ENCODE measurements at places on chromosomes 5 and 9.

DNA sequence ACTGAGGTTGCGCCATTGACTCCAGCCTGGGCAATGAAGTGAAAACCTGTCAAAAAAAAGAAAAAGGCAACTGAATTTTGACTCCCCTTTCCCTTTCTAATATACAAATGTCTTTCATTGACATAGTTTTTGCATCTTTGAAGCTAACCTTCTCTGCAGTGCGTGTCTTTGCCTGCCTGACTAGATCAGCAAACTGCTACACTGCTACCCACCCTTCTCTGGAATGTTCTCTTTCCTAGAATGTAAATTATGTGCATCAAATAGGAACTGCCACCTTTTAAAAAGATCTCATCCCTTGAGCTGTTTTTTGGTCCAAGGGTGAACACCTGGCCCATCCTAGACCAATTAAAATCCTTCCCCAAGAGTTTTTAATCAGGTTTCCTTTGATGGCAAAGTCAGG lies 127.6 kb downstream of the SLC28A3 start:
- no peak overlapping the region for H3K27ac ChIP-seq
- H3K4me1 ChIP-seq, result no peaks in the 10 kb centered on the region
- H3K4me3 ChIP-seq, result no peak overlapping the region
- H3K27me3 ChIP-seq, result 0 out of 2 replicates have a peak, but pooled peaks cover 3% of the 10 kb centered on the region
- DNase-seq, result no peak

DNA sequence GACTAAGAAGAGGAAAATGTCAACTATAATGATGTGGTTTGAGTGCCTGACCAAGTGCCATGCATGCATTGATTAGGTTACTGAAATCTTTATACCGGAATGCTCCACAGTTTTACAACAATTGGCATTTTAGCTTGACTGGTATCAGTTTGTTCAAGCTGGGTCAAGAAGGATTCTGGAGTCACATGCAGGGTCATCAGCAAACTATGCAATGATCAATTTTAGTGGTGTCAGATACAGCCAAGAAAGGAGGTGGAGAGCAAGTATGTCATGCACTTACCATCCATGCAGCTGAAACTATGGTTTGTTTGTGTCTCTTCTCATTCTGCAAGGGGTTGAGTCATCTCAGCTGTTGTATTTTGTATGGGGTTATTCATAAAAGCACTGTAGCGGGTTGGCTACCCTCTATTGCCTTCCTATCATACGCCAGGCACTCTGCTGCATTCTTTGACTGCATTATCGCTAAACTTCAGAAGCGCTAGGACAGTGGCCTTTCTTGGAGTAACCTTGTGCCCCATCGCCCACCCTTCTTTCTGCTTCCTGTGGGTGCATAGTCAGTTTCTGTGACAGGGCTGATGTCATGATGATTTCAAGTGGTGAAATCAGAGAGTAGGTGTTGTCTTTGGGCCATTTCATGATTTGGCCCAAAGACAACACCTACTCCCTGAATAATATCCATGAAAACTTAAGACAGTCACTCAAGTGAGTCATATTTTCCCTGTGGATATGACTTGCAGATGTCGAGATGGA lies 145.4 kb downstream of the MTX3 start:
- no peak overlapping the region for H3K27ac ChIP-seq
- H3K27me3 ChIP-seq, result no peaks in the 10 kb centered on the region
- no peaks in the 10 kb centered on the region for H3K36me3 ChIP-seq
- H3K4me3 ChIP-seq, result no peak overlapping the region

DNA sequence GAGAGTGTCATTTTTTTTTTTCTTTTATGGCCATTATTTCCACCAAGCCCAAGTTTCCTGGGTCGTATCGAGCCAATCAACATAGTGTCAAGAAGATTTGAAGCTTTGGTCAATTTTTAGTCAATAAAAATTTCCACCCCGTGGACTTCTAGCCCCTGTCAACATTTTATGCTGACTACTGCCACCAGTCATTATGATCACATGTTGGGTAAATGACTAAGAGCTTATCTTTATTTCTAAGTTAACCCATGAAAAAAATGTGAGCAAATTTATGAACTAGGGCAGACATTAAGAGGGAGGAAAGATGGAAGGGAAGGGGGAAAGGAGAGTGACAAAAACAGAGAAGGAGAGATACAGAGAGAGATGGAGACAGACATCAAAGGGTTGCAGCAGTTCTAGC lies 143.5 kb upstream of the ALDH1B1 start:
- H3K27me3 ChIP-seq, result peaks cover 40% of the 10 kb centered on the region
- no peaks in the 10 kb centered on the region for H3K36me3 ChIP-seq
- no peaks in the 10 kb centered on the region for H3K4me1 ChIP-seq
- no peak for DNase-seq
- no peak overlapping the region for H3K27ac ChIP-seq

GRCh38 chr5:56160723-56161438 lies 72.2 kb downstream of the ANKRD55 start:
- no peaks in the 10 kb centered on the region for H3K36me3 ChIP-seq
- H3K27me3 ChIP-seq, result peaks cover 8% of the 10 kb centered on the region
- H3K4me1 ChIP-seq, result peaks cover 51% of the 10 kb centered on the region

GRCh38 chr5:140273401-140273877 lies 29.5 kb downstream of the PFDN1 start:
- peak overlapping the region; percentile 11 for H3K27ac ChIP-seq
- H3K4me3 ChIP-seq, result no peak overlapping the region
- no peaks in the 10 kb centered on the region for H3K27me3 ChIP-seq
- peaks cover 6% of the 10 kb centered on the region for H3K36me3 ChIP-seq
- no peak for DNase-seq

DNA sequence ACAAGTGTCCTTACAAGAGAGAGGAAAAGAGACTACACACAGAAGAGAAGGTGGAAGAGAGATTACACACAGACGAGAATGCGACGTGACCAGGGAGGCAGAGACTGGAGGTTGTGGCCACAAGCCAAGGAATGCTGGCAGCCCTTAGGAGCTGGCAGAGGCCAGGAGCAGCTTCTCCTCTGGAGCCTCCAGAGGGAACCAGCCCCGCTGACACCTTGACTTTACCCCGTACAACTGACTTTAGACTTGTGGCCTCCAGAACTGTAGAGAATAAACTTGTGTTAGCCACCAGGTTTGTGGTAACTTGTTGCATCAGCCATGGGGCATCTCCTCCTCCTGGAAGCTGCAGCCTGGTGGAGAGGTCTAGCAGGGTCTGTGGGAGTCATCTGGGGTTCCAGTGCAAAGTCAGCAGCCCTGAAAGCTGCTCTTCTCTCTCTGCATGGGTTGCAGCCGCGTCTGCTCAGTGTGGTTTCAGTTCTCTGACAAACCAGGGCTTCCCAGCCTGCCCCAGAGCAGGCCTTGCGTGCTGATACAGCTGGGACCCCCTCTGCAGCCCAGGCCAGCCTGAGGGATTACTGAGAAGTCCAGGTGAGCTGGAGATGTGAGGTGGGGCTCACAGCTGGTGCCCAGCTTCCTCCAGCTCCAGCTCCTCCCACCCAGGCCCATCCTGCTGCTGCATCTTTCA lies 30.8 kb upstream of the CNOT6 start:
- no peak overlapping the region for H3K27ac ChIP-seq
- no peaks in the 10 kb centered on the region for H3K4me1 ChIP-seq
- H3K36me3 ChIP-seq, result peaks cover 22% of the 10 kb centered on the region
- H3K27me3 ChIP-seq, result peaks cover 4% of the 10 kb centered on the region
- no peak overlapping the region for H3K4me3 ChIP-seq

GRCh38 chr5:9245071-9245470 lies 300.8 kb downstream of the SEMA5A start:
- H3K4me1 ChIP-seq, result peaks cover 14% of the 10 kb centered on the region
- no peak overlapping the region for H3K27ac ChIP-seq
- no peaks in the 10 kb centered on the region for H3K27me3 ChIP-seq
- no peak for DNase-seq
- no peaks in the 10 kb centered on the region for H3K36me3 ChIP-seq

Data from WTC11 (cell line).